Psoas muscle (tissue), 8 donors: ENCODE measurements at places on chromosomes 1 and 21. TPM values are rescaled to one million over a fixed set of nuclear protein-coding genes. Genes with fewer than 3 reads are reported as not detected.

DNA sequence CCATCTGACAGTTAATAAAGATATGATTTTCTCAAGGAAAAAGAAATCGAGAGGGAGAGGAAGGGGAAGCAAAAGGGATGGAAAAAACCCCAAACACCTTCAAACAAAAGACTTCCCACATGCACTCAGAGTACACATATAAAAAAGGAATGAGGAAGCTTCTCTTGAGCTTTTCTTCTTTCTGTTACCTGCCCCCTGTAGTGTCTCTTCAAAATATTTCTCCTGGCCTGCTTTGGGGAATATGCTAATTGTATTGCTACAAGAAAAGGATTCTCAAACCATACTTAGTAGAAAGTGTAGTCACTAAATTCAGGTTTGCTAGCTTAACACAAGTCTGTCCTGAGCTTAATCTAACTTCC lies 58.7 kb downstream of the KIF14 start:
- H3K27me3 ChIP-seq = no peaks in the 10 kb centered on the region
- H3K36me3 ChIP-seq = no peaks in the 10 kb centered on the region
- no peaks in the 10 kb centered on the region for H3K4me1 ChIP-seq
- no peak for DNase-seq

GRCh38 chr21:42216726-42217572 lies 2.0 kb upstream of the ABCG1 start:
- H3K27me3 ChIP-seq = peaks cover 2% of the 10 kb centered on the region
- H3K4me3 ChIP-seq = no peak overlapping the region
- H3K4me1 ChIP-seq = peaks cover 12% of the 10 kb centered on the region
- no peak overlapping the region for H3K27ac ChIP-seq
- DNase-seq = no peak
- H3K36me3 ChIP-seq = no peaks in the 10 kb centered on the region

DNA sequence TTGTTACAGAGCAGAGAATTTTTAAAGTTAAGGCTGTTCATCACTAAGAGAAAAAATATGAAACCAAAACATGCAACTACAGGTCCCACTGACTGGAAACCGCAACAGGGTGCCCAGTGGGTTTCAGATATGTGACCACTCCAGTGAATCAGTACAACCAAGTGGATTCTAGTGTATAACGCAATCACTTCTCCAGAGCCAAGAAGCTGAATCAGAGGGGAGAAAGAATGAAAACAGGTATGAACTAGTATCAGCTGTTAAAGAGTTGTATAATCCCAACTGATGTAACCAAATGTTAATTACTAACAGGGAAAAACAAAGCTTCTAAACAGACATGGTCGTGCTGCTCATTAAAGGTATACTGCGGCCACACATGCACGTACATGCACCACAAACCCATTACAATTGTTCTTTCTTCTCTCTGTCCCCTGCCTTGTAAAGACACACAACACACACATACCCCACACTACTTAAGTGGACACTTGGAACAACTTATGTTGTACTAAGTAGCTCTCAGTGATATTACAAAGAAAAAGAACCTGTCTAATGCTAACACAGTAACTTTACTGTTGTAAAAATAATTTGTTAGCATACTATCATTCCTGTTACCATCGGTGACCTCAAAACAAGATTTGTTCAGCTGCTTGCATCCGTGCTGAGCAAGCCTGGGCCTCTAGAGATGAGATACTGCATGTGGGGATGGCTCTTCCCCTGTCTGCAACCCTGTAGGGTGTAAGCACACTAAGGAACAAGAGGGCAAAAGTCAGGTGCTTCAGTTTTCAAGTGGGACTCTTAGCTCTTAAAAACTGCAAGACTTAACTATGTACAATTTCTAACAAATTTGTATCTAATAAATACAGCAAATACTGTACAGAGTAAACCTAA lies 74.2 kb downstream of the PTPN14 start:
- no peaks in the 10 kb centered on the region for H3K36me3 ChIP-seq
- no peak overlapping the region for H3K4me3 ChIP-seq
- no peak for DNase-seq
- no peaks in the 10 kb centered on the region for H3K27me3 ChIP-seq
- H3K27ac ChIP-seq = peak overlapping the region; percentile 6
- H3K4me1 ChIP-seq = peaks cover 72% of the 10 kb centered on the region

- H3K27ac ChIP-seq = no peak overlapping the region
- no peak for DNase-seq
- H3K4me3 ChIP-seq = no peak overlapping the region
- H3K27me3 ChIP-seq = no peaks in the 10 kb centered on the region
- no peaks in the 10 kb centered on the region for H3K4me1 ChIP-seq
Observed at GRCh38 chr1:79376106-79376505, 369.6 kb upstream of the ADGRL4 start.

- H3K27me3 ChIP-seq = no peaks in the 10 kb centered on the region
- no peaks in the 10 kb centered on the region for H3K36me3 ChIP-seq
- H3K4me1 ChIP-seq = no peaks in the 10 kb centered on the region
- H3K27ac ChIP-seq = no peak overlapping the region
- no peak for DNase-seq
Observed at GRCh38 chr1:109847251-109847650, 63.4 kb upstream of the CSF1 start.

GRCh38 chr1:23931491-23931880 lies 18.3 kb upstream of the CNR2 start:
- H3K27ac ChIP-seq = no peak overlapping the region
- no peaks in the 10 kb centered on the region for H3K4me1 ChIP-seq

GRCh38 chr1:175749075-175749474 lies 5.7 kb upstream of the TNR start:
- DNase-seq = no peak
- no peaks in the 10 kb centered on the region for H3K36me3 ChIP-seq
- no peaks in the 10 kb centered on the region for H3K4me1 ChIP-seq
- no peak overlapping the region for H3K27ac ChIP-seq
- H3K27me3 ChIP-seq = peaks cover 5% of the 10 kb centered on the region

DNA sequence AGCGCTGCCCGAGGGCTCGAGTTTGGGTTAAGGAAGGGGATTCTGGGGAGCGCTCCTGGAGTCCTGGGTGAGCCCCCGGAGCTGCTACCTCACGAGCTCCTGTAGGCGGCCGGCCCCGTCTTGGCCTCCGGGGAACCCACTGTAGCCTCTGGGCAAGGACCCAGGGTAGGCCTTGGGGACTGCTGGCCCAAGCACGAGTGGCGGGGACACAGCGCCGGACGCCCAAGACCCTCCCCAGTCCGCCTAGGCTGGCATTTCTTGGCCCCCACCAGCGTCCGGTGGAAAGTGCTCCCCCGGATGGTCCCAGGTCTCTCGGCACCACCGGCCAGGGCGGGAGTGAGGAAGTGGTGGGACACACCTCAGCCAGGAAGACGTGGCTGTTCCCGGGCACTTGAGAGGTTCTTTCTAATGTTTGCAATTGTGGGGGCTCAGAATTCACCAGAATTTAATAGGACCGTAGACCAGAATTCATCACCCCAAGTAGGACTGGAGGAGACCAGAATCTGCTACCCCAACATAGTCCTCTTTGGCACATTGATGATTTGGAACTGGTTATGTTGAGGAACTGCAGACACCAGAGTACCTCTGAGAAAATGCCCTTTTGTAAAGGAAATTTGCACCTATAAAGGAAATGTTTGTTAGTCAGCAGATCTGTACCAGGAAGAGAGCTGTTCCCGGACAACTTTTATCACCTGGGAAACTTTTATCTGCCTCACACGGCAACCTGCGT lies 622 bp upstream of the TMPRSS2 start:
- H3K27ac ChIP-seq = no peak overlapping the region
- DNase-seq = no peak
- H3K4me1 ChIP-seq = no peaks in the 10 kb centered on the region
- no peaks in the 10 kb centered on the region for H3K27me3 ChIP-seq
- no peaks in the 10 kb centered on the region for H3K36me3 ChIP-seq

- peaks cover 18% of the 10 kb centered on the region for H3K4me1 ChIP-seq
- H3K27me3 ChIP-seq = no peaks in the 10 kb centered on the region
- H3K4me3 ChIP-seq = no peak overlapping the region
- H3K27ac ChIP-seq = no peak overlapping the region
- no peak for DNase-seq
Observed at GRCh38 chr1:218294546-218294945, 9.5 kb downstream of the RRP15 start.

DNA sequence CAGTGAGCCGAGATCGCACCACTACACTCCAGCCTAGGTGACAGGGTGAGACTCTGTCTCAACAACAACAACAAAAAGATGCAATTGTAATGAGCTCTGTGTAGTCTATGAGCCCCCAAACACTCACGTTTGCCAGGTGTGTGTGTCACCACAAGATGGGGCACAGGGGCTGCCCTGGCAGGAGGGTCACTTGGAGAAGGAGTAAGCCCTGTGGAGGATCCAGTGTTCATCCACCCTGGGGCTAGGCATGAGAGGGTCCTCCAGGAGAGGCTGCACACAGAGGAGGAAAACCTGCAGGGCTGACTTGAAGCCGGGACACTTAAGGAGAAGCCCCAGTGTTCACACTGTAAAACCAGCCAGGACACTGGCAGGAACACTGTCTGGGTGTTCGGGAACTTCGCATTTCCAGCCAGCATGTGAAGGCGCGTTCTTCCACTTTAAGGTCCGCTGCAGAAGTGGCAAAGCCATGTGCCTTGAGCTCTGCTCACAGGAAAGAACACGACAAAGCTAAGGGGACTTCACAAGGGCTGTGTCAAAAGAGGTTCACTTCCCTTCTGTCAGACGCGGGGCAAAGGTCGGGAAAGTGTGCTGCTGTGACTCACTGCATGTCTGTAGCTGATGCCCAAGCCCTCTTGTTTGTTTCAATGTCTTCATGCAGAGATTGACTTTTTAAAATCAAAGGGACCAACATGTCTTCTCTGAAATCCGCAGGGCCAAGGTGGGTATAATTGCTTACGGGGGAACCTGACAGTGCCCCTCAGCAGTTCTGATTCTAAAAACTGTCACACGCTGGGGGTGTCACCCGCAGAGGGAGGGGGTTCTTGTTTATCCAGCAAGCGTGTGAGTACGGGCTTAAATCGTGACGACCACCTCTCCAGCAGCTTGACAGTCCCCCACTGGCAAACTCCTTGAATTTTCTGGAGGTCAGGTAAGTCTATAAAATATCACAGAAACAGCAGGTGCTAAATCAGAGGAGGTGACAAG lies 102.8 kb downstream of the RIPK4 start:
- H3K36me3 ChIP-seq = no peaks in the 10 kb centered on the region
- peaks cover 10% of the 10 kb centered on the region for H3K27me3 ChIP-seq
- H3K4me3 ChIP-seq = no peak overlapping the region

- DNase-seq = no peak
- peaks cover 9% of the 10 kb centered on the region for H3K36me3 ChIP-seq
- peak overlapping the region; percentile 93 for H3K27ac ChIP-seq
- H3K4me3 ChIP-seq = peak overlapping the region; percentile 94
- H3K27me3 ChIP-seq = no peaks in the 10 kb centered on the region
Observed at GRCh38 chr1:232951180-232951579, 769 bp downstream of the NTPCR start.

GRCh38 chr21:45846373-45847160 lies 135.0 kb upstream of the COL6A1 start:
- H3K4me3 ChIP-seq = no peak overlapping the region
- no peaks in the 10 kb centered on the region for H3K4me1 ChIP-seq
- H3K27me3 ChIP-seq = no peaks in the 10 kb centered on the region
- peak; percentile 38 for DNase-seq
- no peaks in the 10 kb centered on the region for H3K36me3 ChIP-seq

- no peaks in the 10 kb centered on the region for H3K4me1 ChIP-seq
- H3K27me3 ChIP-seq = no peaks in the 10 kb centered on the region
- H3K36me3 ChIP-seq = no peaks in the 10 kb centered on the region
- no peak overlapping the region for H3K4me3 ChIP-seq
- no peak overlapping the region for H3K27ac ChIP-seq
- DNase-seq = no peak
Observed at GRCh38 chr1:247440001-247440620, 17.8 kb downstream of the OR2B11 start.

DNA sequence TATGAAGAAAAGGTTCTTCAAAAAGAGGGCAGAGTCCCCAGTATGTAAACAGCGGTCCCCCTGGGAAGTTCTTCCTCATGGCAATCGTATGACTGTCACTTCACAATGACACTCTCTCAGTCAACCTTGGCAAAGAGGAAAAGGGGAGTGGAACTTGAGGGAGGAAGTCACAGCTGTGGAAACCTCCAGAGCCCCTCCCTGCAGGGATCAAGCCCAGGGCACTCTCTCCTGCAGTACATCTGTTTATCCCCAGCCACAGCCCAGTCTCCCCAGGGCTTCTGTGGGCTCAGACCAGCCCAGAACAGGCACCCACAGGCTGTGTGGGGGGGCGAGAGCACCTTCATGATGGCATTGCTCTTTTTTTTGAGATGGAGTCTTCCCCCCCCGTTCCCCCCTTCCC lies 2.0 kb downstream of the ATP13A2 start:
- DNase-seq = peak; percentile 46
- peaks cover 11% of the 10 kb centered on the region for H3K4me1 ChIP-seq
- H3K36me3 ChIP-seq = no peaks in the 10 kb centered on the region
- no peak overlapping the region for H3K4me3 ChIP-seq
- no peak overlapping the region for H3K27ac ChIP-seq

GRCh38 chr21:42855171-42855936 lies 24.0 kb downstream of the WDR4 start:
- peaks cover 14% of the 10 kb centered on the region for H3K36me3 ChIP-seq
- H3K4me1 ChIP-seq = no peaks in the 10 kb centered on the region
- DNase-seq = no peak
- H3K27ac ChIP-seq = no peak overlapping the region
- H3K27me3 ChIP-seq = no peaks in the 10 kb centered on the region

GRCh38 chr1:232599178-232600041 lies 30.5 kb downstream of the SIPA1L2 start:
- no peak for DNase-seq
- H3K4me3 ChIP-seq = no peak overlapping the region
- no peaks in the 10 kb centered on the region for H3K36me3 ChIP-seq
- no peaks in the 10 kb centered on the region for H3K27me3 ChIP-seq
- H3K27ac ChIP-seq = no peak overlapping the region

DNA sequence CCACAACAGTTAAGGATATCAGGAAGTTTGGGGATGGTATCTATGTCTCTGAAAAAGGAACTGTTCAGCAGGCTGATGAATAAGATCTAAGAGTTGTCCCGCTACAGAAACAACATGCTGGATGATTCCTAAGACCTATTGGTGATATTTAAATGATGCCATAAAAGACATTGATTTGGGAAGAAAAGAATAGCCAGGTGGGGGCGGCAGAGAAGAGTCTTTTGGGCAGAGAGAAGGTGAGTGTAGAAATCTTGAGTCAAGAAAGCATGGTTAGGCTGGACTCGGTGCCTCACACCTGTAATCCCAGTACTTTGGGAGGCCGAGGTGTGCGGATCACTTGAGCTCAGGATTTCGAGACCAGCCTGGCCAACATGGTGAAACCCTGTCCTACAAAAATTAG lies 11.8 kb upstream of the TMEM201 start:
- H3K4me1 ChIP-seq = peaks cover 4% of the 10 kb centered on the region
- peaks cover 68% of the 10 kb centered on the region for H3K36me3 ChIP-seq
- DNase-seq = no peak
- H3K27ac ChIP-seq = no peak overlapping the region

Gene POGK
- 15.6 TPM for total RNA-seq

Gene SLC19A2
- total RNA-seq = 135 TPM

Gene FMN2
- total RNA-seq = not detected

Gene TNFSF18
- total RNA-seq = not detected

Gene OR2T29
- not detected for total RNA-seq

Gene ERICH3
- not detected for total RNA-seq

Gene NGF
- 0.28 TPM for total RNA-seq

Gene RIMS3
- total RNA-seq = 0.15 TPM

Gene C1orf141
- total RNA-seq = not detected
